ENCODE measurements at places on chromosomes 7 and 10.

- peak; percentile 57 for DNase-seq
Observed at GRCh38 chr10:130045091-130045652, 65.5 kb downstream of the C10orf143 start.

DNA sequence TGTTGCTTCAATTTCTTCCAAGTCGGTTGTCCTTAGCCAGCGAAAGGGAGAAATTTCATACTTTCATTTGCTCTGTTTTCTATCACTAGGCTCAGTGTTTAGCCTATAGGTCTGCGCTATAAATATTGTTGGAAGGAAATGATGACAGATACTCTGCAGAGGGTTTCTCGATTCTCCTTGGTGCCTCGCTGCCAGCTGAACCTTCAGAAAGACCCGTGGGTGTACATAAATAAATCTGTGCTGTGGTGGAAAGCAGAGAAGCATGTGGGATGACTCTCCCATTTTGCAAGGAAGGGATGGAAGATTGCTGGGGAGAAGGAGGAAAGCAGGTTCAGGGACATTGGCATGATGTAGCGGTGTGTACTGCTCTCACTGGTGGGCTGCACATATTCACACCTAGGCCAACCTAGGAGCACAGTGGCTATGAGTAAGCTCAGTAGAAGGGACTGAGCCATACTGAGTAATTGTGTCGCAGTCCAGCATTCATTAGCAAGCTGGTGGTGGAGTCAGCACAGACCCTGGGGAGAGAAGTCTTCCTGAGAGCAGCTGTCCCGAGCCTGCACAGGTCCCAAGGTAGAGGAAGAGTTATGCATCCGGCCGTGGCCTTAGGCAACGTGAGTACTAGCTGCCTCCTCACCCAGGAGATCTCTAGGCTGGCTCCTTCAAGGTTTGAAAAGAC is 50.5 kb downstream of the PNLIPRP3 start:
- no peak for DNase-seq

GRCh38 chr7:1532456-1533254 is 2.2 kb downstream of the MAFK start:
- no peak for DNase-seq

DNA sequence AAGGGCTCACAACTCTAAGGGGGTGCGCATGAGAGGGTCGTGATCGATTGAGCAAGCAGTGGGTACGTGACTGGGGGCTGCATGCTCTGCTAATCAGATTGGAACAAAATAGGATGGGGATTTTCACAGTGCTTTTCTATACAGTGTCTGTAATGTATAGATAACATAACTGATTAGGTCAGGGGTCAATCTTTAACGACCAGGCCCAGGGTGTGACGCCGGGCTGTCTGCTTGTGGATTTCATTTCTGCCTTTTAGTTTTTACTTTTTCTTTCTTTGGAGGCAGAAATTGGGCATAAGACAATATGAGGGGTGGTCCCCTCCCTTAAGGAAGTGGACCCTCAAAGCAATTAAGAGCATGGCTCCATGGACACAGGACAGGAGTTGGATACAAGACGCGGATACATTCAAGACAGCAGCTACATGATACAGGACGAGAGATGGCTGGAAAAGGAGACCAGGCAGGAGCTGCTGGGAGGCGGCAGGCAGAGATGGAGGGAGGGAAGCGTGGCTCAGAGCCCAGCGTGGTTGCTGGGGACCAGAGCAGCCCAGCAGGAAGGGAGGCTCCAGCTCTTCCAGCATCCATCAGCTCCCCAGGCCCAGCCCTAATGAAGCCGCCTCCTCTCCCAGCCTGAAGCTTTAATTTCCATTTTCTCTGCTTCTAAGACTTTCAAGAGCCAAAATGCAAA is 31.6 kb downstream of the GSDME start:
- no peak for DNase-seq

DNA sequence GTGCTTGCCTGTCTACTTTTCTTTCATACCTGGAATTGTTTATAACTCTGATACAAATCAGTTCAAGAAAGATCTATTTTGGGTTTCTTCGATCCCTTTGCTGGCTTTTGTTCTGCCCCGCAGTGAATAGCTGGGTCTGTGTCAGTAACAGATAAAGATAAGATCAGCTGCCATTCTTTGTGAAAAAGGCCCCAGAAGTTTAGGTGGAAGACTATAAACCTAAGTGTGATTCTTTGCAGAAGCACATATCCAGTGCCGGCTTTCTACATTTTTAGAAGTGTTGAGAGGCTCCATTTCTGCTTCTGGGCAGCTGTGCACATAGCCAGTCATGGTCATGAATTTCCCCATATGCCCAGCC is 686.4 kb upstream of the C7orf33 start:
- no peak for DNase-seq

- no peak for DNase-seq
Observed at GRCh38 chr10:86355571-86356038, 11.0 kb downstream of the GRID1 start.

DNA sequence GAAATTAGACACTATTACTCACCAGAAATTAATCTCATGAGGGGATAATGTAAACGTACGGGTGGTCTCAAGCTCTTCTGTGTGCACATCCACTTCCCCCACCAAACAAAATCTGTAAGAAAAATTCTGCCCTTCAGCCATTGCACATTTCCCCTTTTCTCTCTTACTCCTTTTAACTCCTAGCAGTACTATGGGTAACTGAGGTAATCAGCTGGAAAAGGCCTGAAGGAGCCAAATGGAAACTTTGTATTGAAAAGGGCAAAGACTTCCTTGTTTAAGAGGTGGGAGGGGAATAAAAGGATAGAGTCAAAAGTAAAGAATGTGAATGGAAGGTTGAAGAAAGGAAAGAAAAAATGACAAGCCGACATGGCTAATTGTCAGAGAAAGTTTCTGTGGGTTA is 273.8 kb downstream of the RNLS start:
- no peak for DNase-seq

GRCh38 chr10:100827819-100828737 is 82.7 kb downstream of the PAX2 start:
- DNase-seq: peak; percentile 85

DNA sequence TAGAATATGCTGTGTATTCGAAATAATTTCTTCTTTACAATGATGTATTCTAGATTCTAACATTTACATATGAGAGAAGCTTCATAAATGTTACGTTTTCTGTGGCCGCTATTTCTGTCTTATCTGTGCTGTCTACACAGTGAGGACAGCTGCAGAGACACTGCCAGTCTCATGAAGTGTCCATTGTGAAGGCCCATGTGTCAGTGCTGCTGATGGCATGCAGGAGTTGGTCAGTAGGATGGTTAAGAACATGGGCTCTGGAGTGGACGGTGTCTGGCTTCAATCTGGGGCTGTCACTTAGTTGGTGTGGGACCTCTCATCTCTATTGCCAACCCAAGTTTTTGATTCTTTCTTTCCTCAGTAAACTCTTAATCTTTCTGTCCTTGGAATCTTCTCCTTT is 137.3 kb downstream of the SDK1 start:
- DNase-seq: no peak

- no peak for DNase-seq
Observed at GRCh38 chr7:31633467-31633866, 53.5 kb upstream of the PPP1R17 start.

- no peak for DNase-seq
Observed at GRCh38 chr7:50492770-50493519, 42.8 kb upstream of the FIGNL1 start.

- DNase-seq: no peak
Observed at GRCh38 chr7:108263425-108263824, 133.3 kb upstream of the LAMB4 start.

Data from ecto neural progenitor cell (in vitro differentiated cells).